ENCODE measurements at places on chromosomes 5 and 9.
A peak's percentile ranks its signal among the peaks of the same experiment; 100 is the strongest.

DNA sequence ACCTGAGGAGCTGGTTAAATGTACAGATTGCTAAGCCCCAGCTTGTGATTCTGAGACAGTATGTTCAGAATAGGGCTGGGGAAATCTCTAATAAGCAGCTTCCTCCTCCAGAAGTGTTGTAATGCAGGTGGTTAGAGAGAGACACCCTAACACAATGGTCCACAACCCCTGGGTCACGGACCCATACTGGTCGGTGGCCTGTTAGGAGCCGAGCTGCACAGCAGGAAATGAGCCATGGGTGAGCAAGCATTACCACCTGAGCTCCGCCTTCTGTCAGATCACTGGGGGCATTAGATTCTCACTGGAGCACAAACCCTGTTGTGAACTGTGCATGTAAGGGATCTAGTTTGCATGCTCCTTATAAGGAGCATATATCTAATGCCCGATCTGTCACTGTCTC, 61.8 kb downstream of the SLC36A1 start:
- no peak for DNase-seq

DNA sequence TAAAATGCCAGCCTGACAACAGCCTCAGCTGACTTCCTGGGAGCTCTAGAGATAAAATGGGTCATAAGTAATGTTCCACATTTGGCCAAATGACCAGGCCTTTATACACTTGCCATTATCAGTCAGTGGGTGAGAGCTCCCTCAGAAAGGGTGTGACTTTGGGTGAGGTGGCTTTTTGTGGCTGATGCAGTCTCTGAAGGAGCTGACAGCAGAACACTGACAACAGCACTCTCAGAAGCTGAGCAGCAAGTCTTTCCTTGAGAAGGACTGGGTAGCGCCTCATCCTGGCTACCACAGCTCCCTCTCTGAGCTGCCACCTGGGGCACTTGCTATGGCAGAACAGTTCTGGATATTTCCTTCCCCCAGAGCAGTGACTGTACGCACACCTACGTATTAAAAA, 22.0 kb upstream of the GNAQ start:
- no peak for DNase-seq

- DNase-seq, result no peak
Measured at GRCh38 chr5:113660706-113661250, 147.3 kb downstream of the YTHDC2 start.

- DNase-seq, result no peak
Measured at GRCh38 chr5:90479611-90480385, 5.1 kb downstream of the POLR3G start.

GRCh38 chr5:79030663-79031484, 38.6 kb downstream of the DMGDH start:
- DNase-seq, result no peak

DNA sequence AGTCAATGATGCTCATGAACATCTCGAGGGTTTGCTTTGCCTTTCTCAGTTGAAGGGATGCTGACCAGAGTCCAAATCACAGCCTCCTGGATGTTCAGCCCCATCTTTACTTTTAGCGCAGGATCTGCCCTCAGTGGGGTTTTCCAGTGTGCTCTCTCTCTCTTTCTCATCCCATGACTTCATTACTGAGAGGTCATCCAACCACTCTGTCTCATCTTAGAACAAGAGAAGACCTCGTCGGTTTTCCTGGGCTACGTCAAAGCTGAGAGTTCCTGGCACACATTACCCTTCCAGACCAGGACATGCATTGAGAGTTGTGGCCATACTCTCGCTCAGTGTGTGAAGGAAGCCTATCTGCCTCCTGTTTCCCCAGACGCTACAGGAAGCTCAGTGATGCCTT, 47.3 kb downstream of the C9orf152 start:
- DNase-seq, result no peak

DNA sequence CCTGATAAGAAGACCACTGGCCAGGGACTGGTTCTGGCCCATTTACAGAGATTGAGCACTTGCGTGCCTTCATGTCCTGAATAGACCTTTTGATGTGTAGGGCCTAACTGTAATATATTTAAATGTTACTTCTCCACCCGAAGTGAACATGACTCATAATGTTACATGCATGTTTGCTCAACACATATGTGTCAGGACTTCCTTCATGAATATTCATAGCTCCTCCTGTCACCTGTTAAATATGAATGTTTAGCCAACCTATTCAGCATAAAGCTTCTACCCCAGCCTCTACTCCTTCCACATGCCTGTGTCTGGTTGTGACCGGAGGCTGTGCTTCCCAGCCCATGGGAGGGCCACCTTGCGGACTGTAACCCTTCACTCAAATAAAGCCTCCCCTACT, 457.5 kb downstream of the IRX1 start:
- DNase-seq, result no peak

GRCh38 chr9:684054-684890, 157.2 kb upstream of the DMRT1 start:
- DNase-seq, result no peak

DNA sequence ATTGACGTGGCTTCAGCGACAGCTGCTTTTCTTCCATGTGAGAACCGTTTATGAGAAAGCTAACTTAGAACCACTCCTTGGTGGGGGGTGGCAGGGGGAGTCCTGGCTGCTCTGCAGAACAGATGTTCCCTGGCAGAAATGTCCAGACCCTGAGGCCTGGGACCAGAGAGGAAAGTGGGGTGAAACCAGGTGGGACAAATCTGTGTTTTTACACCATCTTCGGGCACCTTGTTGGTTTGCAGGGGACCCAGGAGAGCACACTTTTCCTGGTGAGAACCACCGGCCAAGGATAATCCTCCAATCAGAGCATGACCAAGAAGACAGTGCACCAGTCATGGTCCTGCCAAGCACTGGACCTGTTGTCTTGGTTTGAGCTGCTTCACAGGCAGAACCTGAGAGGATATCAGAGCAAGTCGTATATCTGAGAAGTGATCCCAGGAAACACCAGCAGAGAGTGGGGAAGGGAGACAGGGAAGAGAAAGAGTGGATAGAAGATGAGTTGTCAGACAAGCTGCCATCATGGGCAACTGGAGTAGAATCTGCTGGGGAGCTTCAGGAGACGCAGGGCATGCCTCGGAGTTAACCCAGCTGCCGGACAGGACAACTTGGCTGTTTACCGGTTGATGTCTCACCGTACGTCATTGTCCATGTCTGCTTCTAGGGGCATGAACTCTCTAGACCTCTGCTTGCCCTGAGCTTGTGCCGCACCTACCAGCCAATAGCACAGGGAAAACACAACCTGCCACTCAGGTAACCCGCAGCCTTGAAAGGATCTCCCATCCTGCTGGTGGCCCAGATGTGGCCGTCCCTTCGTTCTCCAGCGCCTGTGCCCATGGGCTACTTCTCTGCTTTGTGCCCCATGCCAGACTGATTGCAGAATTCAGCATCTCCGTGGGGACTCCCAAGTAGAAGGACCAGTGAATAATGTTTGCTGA, 178.4 kb upstream of the MVB12B start:
- no peak for DNase-seq

DNA sequence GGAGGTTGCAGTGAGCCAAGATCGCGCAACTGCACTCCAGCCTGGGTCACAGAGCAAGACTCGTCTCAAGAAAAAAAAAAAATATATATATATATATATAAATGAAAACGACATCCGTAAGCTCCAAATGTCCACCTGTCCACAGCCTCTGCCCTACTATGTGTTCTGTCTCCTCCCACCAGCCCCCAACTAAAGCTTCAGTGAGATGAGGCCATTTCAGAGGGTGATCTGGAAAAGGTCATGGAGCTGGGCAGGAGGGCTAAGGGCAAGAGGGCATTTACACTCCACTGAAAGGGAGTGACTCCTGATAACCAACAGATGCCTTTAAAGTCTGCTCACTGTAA, 2.4 kb downstream of the SPRY4 start:
- DNase-seq, result no peak

- DNase-seq, result no peak
Measured at GRCh38 chr5:91343916-91344315, 39.2 kb downstream of the ARRDC3 start.

DNA sequence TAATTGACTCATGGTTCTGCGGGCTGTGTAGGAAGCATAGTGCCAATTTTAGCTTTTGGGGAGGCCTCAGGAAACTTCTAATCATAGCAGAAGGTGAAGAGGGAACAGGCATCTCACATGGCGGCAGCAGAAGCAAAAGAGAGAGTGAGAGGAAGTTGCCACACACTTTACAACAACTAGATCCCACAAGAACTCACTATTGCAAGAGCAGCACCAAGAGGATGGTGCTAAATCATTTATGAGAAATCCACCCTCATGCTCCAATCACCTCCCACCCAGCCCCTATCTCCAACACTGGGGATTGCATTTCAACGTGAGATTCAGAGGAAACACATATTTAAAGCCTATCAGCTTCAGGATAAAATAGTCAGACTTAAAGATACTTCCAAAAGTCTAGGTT, 36.1 kb upstream of the LPAR1 start:
- DNase-seq, result peak; percentile 96

DNA sequence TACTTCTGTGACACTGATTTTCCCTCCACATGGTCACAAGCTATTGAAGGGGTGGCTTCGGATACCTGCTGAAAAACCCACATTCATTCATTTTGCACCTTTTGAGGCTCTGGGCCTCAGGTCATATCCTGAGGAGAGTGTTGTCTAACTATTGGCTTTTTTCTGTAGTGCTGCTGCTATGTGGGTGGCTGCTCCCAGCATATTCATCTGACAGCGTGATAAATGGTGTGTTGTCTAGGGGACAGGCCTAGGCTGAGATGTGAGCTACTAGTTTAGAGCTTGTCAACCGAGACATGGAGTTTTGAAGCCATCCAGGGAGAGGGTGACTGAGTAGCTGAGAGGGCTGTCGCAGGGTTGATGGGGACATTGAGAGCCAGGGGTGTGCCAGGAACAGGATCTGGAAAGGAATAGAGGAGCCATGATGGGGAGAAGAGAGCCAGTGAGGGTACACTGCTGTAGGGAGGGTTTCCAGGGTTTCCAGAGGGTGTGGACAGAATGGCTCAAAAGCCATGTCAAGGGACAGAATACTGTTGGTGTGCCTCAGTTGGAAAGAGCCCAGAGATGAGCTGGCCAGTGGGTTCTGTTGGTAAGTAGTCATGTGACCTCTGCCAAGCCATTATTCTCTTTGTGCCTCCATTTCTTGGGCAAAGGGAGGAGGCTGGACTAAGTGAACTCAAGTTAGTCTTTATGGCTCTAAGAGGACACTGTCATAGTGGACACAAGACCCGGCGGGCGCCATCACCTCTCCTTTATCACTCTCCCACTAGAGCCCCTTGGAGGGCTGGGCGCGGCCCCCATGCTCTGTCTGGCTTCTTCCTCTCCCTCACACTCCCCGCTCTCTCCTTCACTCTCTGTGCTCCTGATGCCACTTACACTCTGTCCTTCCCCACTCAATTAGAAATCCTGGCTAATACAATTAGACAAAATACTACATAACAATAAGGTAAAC, 19.9 kb downstream of the ADCY2 start:
- DNase-seq, result no peak

DNA sequence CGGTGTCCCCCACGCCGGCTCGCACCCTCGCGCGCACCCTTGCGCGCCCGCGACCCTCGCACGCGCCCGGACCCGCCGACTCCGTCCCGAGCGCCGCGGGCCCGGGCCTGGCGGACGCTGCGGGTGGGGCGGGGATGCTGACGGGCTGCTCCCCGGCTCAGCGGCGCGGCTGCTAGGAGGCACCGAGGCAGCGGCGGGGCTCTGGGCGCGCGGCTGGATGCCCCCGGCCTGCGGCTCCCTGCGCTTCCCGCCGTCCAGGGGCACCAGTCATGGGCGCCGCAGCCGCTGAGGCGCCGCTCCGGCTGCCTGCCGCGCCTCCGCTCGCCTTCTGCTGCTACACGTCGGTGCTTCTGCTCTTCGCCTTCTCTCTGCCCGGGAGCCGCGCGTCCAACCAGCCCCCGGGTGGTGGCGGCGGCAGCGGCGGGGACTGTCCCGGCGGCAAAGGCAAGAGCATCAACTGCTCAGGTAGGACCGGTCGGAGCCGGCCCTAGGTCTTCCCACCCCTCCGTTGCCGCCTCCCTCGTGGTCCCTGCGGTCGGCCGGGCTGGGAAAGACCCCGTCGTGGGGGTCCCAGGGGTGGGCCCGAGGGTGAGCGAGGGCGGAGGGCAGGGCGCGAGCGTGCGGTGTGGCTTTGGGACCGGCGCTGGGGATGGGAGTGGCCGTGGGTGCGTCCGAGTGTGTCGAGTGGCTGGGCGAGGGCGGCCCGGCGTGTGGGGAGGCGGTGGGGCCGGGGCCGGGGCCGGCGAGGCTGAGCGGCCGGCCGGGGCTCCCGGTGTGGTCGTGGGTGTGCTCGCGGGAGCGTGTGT, 530 bp downstream of the TMEFF1 start:
- peak; percentile 36 for DNase-seq

GRCh38 chr9:97511655-97512427, 10.4 kb downstream of the TMOD1 start:
- no peak for DNase-seq

GRCh38 chr9:32350682-32351081, 33.8 kb upstream of the ACO1 start:
- peak; percentile 45 for DNase-seq

DNA sequence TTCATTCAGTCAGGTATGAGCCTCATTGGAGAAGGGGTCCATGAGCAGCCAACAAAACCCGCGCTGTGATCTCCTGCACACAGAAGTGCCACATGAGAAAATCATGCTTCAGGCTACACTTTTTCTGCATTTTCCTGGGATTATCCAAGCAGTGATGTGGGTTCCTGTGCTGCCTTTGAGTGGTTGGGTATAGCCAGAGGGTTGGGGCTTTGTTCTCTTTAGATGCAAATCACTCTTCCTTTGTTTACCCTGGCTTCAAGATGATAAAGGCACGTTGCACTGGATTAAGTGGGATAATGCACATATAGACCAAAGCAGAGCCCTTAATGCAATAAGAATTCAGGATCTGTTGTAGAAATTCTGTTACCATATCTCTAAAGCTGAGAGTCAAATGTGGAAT, 18.7 kb downstream of the ECM2 start:
- no peak for DNase-seq

- no peak for DNase-seq
Measured at GRCh38 chr5:125267636-125268248, 521.3 kb upstream of the ZNF608 start.

- DNase-seq, result no peak
Measured at GRCh38 chr9:93001031-93001430, 53.7 kb downstream of the FGD3 start.

DNA sequence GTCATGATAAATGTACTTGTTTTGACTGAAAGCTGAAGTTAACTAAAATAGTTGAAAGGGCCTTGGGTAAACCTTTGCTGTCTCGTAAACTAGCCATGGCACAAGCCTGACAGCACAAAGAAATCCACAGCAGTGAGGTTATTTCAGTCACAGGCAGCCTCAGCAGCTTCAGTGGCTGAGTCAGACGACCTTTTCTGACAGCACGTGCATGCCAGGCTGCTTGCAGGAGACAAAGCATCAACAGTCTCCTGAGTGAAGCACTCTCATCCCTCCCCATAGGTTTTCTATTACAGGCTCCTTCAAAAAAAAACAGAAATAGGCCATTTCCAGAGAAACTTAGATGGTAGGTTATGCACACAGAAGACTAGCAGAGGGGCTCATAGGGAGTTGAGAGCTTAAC, 34.6 kb downstream of the OXCT1 start:
- DNase-seq, result peak; percentile 52

Data from Kasumi-1 (cell line).